ENCODE measurements at places on chromosomes 3 and 15. TPM values are rescaled to one million over a fixed set of nuclear protein-coding genes. Genes with fewer than 3 reads are reported as not detected.

GP5 gene
- 0.29 TPM for total RNA-seq

KLHL40 gene
- total RNA-seq = not detected

TGM4 gene
- not detected for total RNA-seq

KLHDC8B gene
- 110 TPM for total RNA-seq

FBXO40 gene
- total RNA-seq = not detected

GPR62 gene
- 0.06 TPM for total RNA-seq

SLC51B gene
- total RNA-seq = not detected

TRH gene
- not detected for total RNA-seq

TTC21A gene
- 1.6 TPM for total RNA-seq

CPNE9 gene
- not detected for total RNA-seq

ADGRG7 gene
- not detected for total RNA-seq

CILP gene
- total RNA-seq = 0.12 TPM

ZBBX gene
- 0.47 TPM for total RNA-seq

GFM1 gene
- total RNA-seq = 50.4 TPM

SNTN gene
- not detected for total RNA-seq

ZMYND10 gene
- 0.12 TPM for total RNA-seq

CPLX3 gene
- total RNA-seq = not detected

THUMPD3 gene
- total RNA-seq = 16.6 TPM

PIGZ gene
- 10.6 TPM for total RNA-seq

ANKRD34C gene
- total RNA-seq = not detected

FOXB1 gene
- total RNA-seq = not detected

SHF gene
- total RNA-seq = 2.8 TPM

SETMAR gene
- 9.6 TPM for total RNA-seq

PTX3 gene
- total RNA-seq = 317 TPM

DISP2 gene
- 3.9 TPM for total RNA-seq

CIB2 gene
- 7.5 TPM for total RNA-seq

ADAMTS9 gene
- total RNA-seq = 72.1 TPM

FAM81A gene
- 0.41 TPM for total RNA-seq

FGD5 gene
- 72.1 TPM for total RNA-seq

Measured in glomerular endothelial cell (primary cell).